NCI-H2107 (cell line): ENCODE measurements at places on chromosomes 6 and 20.

DNA sequence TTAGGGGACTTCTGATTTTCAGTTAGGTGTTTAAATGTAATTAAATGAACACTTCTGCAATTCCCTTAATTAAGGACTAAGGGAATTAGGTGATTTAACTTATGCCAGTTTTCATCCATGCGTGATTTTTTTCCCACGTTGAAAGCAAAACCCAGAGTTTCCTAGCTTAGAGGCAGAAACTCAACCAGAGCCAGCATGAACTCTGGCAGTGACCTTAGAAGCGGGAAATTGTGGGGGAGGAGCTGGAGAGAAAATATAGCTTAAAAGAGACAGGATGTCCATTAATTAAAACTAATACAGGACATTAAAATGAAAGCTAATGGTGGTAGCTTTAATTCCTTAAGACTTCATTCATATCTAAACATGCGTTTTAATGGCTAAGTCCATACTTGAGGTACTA is 41.6 kb downstream of the IYD start:
- no peak for DNase-seq

DNA sequence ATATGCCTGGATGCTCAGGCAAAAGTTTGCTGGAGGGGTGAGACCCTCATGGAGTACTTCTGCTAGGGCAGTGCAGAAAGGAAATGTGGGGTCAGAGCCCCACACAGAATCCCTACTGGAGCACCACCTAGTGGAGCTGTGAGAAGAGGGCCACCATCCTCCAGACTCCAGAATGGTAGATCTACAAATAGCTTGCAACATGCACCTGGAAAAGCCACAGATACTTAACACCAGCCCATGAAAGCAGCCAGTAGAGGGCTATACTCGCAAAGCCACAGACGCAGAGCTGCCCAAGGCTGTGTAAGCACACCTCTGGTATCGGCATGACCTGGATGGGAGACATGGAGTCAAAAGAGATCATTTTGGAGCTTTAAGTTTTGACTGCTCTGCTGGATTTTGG is 60.7 kb upstream of the GJE1 start:
- DNase-seq: no peak

- DNase-seq: no peak
Measured at GRCh38 chr6:158344534-158344933, 32.3 kb downstream of the TULP4 start.

GRCh38 chr6:167744681-167745669 is 81.7 kb upstream of the AFDN start:
- DNase-seq: no peak
